ENCODE measurements at places on chromosomes 16 and 17.

DNA sequence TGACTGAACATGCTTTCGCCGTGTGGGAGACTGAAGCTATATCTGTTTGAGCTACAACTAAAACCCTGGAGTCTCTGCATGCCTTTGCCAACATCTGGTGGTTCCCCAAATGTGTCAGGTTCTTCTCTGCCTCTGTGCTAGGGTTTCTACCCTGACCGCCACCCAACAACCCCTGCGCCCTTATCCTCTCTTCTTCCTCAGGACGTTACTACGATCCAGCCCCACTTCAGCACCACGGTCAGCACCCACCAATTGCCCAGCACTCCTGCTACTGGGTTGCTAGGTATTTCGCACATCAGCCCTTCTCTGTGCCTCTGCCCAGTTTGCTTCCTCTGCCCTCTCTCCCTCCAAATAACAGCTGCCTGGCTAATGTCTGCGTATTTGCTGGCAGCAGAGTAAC lies 106.3 kb upstream of the HSBP1 start:
- peak; percentile 53 for DNase-seq

- no peak for DNase-seq
These were observed 175.4 kb downstream of the WSCD1 start for GRCh38 chr17:6245301-6246177.

GRCh38 chr17:59185997-59186396 lies 23.8 kb upstream of the SMG8 start:
- DNase-seq, result no peak

GRCh38 chr17:57422574-57423164 lies 166.3 kb downstream of the MSI2 start:
- peak; percentile 31 for DNase-seq

DNA sequence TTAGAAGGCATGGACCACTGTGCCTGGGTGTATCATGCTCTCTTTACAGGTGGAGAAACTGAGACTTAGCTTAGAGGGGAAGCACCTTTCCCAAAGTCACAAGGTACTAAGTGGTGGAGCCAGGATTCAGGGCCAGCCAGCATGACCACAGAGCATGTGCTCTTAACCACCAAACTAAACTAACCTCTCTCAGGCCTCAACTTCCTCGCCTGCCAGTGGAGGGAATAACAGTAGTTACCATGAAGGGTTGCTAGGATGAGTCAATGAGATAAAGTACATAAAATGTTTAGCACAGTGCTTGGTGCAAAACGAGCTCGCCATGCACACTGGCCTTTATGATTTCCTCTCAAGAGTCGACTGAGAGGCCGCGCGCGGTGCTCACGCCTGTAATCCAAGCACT lies 6.4 kb upstream of the MYO1C start:
- no peak for DNase-seq

DNA sequence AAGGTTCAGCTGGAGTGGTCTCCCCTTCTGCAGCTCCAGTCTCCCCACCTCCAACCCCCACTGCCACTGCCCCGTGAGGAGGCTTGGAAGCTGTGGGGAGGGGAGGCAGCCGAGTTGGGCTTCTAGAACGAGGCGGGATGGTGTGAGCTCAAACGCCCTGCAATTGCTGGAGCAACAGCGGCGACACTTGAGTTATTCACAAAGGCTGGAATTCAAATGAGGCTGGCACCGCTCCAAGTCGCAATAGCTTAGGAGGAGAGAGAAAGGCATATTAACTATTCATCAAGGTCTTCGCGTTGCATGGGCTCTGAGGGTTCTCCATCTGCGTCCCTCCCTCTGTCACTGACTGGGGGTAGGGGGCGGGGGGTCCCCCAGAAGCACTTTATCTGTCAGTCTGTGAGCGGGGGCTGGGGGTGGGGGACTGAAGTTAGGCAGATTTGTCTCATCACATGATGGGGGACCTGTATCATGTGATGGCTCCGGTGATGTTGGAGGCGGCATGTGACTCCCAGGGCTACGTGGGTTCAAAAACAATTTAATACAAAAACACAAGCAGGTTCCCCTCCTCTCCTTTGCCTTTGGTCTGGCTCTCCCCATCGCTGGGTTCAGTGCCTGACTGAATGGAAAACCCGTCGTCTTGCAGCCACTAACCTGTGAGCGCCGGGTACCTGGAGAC lies 70.5 kb downstream of the RBBP6 start:
- DNase-seq, result peak; percentile 81

Measured in fibroblast of skin of right quadriceps (primary cell).